IMR-90 (cell line): ENCODE measurements at places on chromosomes 2 and 18. TPM values are rescaled to one million over a fixed set of nuclear protein-coding genes. Genes with fewer than 3 reads are reported as not detected.

POTEJ gene
- polyA plus RNA-seq: not detected in 2 replicates

DNAJC5G gene
- polyA plus RNA-seq: not detected in 2 replicates

EXOC6B gene
- polyA plus RNA-seq: 9.0 and 10.2 TPM in 2 replicates

SUMO1 gene
- polyA plus RNA-seq: 57.0 and 72.3 TPM in 2 replicates

RASGRP3 gene
- polyA plus RNA-seq: 0.87 and 1.7 TPM in 2 replicates

PSMA8 gene
- polyA plus RNA-seq: not detected in 2 replicates

KIAA2012 gene
- 0.04 and 0.09 TPM in 2 replicates for polyA plus RNA-seq

CRYGD gene
- polyA plus RNA-seq: not detected in 2 replicates

CFC1 gene
- not detected in 2 replicates for polyA plus RNA-seq

NT5DC4 gene
- polyA plus RNA-seq: not detected in 2 replicates

GPAT2 gene
- polyA plus RNA-seq: 0.53 and 0.57 TPM in 2 replicates

SNORC gene
- polyA plus RNA-seq: 0.67 and 0.79 TPM in 2 replicates

- DNase-seq: peak; percentile 52
Observed at GRCh38 chr2:207257251-207258250, 91.8 kb upstream of the KLF7 start.

GRCh38 chr2:6224267-6224666, 532.1 kb downstream of the SOX11 start:
- DNase-seq: no peak

- DNase-seq: no peak
Observed at GRCh38 chr2:26359886-26360473, 13.4 kb upstream of the ADGRF3 start.

DNA sequence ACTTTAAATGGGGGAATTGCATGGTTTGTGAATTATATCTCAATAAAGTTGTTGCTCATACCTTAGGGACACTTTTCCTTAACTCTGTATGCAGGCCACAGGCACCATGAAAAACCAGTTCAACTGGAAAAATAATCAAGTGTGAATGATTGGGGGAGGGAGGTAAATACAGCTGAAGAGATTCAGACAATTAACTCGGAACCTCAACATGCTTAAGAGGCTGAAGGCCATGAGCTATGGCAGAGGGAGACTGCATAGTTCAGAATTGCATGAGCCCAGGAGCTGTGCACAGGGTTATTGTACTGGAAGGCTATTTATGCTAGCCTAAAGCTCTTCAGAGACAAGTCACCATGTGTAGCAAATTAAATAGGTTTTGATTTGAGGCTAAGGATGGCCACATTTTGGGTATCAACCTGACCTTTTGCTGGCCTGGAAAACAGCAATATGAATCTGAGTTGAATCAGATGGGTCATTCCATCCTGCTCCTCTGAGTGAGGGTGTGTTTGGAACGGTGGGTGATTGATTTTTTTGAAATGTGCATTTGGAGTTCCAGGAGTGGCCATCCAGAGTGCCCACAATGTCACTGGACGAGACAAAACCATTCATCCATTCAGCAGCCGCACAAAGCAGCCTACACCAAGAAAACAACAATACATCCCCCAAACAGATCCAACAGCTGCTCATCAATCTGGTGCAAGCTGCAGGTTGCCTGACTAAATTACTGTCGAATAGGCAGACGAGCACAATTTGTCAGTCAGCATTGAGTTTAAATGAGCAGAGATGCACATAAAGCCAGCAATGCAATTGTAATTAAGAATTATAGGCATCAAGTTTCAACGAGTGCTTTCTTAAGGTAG, 42.5 kb downstream of the HRH4 start:
- no peak for DNase-seq

GRCh38 chr2:71458413-71459083, 5.2 kb downstream of the DYSF start:
- peak; percentile 58 for DNase-seq

DNA sequence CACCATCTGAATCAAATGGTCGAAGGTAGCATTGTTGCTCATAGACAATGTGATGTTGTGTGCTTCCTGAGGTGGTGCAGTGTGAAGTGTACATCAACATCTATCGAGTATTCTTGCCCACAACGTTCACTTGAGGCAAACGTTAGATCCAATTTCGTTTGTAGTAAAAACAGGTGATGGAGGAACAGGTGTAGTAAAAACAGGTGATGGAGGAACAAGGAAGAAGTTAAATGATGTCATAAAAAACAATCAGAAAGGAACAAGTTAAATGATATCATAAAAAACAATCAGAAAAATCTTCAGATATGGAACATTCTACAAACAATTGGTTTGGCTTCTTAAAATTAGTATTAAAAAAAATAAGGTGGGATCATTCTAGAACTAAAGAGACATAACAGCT, 11.3 kb downstream of the WDR7 start:
- DNase-seq: no peak

GRCh38 chr2:190334479-190335224, 8.7 kb upstream of the INPP1 start:
- no peak for DNase-seq

DNA sequence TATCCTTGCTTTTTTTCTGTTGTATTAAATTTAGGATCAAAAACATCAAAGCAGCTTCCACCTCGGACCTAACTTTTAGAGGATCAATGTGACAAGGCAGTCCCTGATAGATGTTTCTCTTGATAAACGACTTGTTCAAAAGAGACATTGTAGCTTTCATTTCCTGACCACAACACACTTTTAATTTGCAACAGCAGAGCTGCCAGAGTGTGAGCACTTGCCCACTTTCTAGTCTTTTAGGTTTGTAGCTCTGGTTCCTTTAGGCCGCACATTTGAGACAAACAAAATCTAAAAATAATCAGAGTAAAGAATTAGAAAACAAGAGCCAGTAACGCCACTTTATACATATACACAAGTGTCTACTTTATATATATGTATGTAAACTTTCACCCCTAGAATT, 3.1 kb downstream of the FIGN start:
- no peak for DNase-seq

DNA sequence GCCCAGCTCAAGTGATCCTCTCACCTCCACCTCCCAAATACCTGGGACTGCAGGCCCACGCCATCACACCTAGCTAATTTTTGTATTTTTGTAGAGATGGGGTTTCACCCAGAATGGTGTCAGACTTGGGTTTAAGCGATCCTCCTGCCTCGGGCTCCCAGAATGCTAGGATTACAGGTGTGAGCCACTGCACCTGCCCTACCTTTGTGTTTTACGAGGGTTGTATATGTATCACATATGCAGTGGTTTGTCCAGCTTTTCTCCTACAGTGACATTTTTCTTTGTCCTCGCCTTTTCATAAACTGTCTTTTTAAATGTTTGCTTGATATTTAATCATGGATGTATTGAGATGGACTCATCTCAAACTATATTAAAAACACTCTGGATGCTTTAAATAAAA, 38.5 kb downstream of the AGAP1 start:
- no peak for DNase-seq

- no peak for DNase-seq
Observed at GRCh38 chr18:31950583-31950982, 7.7 kb upstream of the TRAPPC8 start.

DNA sequence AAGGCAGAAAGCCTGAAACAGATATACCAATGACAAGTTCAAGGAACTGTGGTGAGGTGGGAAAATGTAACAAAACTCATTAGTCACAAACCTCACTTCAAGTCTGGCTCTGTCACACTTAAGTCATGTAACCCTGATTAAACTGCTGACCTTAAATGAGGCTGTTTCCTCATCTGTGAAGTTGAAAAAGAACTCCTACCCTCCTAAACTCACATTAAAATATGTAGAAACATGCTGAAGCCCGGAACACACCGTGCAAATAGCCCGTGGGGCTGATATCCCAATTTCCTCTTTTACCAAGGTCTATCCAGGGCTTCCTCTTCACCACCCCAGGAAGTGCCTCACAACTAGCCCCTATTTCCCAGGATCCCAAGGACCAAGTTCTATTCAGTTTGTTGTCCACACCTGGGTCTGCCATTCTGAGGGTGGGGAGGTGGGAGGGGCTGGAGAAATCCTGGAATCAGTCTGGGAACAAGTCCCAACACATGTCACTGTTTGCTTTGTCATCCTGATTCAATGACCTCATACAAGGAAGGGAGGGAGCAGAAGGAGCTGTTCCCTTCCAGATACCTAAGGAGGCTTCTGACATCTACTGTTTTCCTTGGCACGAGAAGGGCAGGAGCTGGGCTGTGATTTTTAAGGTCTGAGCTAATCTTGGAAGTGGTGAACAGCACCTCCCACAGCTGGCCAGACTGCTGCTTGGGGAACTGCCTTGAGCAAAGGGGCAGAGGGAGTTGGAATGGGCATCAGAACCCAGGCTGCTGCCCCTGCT, 42.3 kb downstream of the SLC4A1AP start:
- DNase-seq: peak; percentile 99

GRCh38 chr2:68936427-68936826, 16.3 kb downstream of the GKN2 start:
- DNase-seq: peak; percentile 82

DNA sequence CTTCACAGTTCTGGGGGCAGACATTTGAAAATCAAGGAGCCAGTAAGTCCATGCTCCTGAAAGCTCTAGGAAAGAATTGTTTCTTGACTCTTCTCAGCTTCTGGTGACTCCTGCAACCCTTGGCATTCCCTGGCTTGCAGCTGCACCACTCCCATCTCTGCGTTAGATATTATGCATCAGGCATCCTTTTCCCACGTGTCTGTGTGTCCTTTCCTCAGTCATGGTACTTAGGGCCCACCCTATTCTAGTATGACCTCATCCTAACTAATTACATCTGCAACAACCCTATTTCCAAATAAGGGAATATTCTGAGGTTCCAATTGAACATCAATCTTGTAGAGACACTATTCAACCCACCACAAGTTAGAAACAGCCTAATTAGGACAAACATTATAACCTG, 931.7 kb upstream of the CHAC2 start:
- no peak for DNase-seq

DNA sequence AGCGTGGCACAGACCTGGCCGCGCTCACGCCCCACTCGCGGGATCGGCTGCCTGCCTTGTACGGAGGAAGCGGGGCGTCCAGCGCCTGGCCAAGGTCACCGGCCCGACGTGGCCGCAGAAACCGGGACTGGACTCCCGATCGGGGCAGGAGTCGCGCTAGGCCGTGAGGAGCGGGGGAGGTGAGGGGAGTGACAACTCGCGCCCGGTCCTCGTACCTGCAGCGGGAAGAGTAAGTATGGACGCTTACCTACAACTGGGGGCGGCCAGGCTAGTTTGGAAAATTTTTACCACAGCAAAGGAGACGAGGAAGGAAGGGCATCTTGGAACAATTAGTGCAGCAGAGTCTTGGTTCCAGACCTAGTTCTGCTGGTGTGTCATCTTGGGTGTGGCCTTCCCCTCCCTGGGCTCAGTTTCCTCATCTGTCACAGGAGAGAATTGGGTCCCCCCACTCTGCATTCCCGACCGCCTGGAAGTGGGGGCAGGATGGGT, 693 bp downstream of the UBE2F start:
- DNase-seq: no peak

DNA sequence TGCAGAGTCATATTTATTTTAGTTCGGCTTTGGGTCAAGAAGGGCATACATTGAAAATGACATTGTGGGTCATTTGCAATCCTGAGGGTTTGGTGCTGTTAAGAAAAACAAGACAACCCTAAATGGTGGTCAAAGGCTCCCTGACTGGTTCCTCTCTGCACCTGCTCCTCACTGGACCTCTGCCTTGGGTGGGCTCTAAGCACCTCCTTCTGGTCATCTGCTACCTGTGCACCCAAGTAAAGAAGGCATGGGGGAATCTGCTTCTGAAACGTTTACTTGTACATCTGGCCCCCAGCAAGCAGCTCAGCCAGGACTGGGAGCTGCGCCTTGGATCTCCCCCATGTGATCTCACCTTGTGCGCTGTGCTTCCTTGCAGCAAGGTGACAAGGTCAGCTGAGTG, 55.2 kb upstream of the MAL start:
- no peak for DNase-seq

- DNase-seq: peak; percentile 90
Observed at GRCh38 chr2:120825370-120826259, 89.9 kb downstream of the GLI2 start.

GRCh38 chr18:77702686-77703085, 453.0 kb downstream of the GALR1 start:
- peak; percentile 2 for DNase-seq

GRCh38 chr2:44777036-44777435, 164.5 kb upstream of the SIX3 start:
- DNase-seq: no peak

DNA sequence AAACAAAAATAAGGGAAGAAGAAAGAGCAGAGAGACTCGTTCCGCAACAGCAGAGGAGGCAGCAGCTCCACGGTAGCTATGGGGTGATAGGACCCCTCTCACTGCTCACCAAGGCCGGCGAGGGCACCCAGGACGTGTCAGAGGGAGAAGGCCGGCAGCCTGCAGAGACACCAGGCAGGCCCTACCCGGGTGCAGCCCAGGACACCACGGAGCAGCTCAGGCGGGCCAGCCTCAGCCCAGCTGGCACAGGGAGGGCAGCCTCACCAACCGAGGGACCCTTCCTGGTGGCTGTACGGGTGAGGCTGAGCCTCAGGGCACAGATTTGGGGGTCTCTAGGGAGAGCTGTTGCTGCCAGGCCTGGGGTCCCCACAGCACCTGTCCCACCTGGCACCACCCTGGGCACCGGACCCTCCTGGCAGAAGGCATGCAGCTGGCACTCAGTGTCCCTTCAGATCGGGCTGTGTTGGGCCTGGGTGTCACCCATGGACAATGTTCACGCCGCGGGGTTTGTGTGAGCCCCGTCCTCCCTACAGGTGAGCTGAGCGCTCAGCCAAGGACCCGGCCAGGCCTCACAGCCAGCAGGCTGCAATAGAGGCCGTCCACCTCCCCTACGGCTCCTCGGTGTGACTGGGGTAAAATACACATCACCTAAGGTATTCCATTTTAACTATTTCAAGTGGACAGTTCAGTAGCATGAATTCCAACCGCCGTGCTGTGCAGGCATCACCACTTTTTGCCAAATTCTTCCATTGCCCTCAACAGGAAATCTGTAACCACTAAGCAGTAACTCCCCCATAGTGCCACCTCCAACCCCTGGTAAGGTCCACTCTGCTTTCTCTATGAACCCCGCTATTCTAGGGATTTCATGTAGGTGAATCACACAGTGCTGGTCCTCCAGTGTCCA, 21.6 kb downstream of the KCNG2 start:
- no peak for DNase-seq

- no peak for DNase-seq
Observed at GRCh38 chr2:102950371-102950946, 188.6 kb downstream of the TMEM182 start.

GRCh38 chr18:8208716-8209115, 400.5 kb upstream of the RAB12 start:
- DNase-seq: no peak

GRCh38 chr18:65587491-65587890, 163.3 kb upstream of the CDH7 start:
- DNase-seq: no peak

DNA sequence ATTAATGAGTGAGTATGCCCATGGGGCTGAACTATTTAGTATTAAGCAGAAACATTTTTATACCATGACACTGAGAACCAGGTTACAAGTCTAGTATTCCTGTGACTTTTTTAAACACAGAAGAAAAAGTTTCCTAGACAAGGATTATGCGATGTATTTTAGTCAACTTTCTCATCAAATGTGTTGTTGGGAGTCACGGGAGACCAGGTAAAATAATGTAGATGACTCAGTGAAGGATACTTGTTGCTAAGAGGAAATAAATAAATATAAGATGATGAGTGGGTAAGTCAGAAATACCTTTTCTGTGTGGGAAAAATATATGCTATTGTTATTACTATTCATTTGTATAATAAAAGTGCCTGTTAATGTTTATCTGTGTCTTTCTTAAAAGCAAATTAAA, 23.4 kb downstream of the MBD5 start:
- no peak for DNase-seq

GRCh38 chr2:43098539-43098938, 127.9 kb downstream of the ZFP36L2 start:
- no peak for DNase-seq
